ENCODE measurements at places on chromosomes 6 and 20. TPM values are rescaled to one million over a fixed set of nuclear protein-coding genes. Genes with fewer than 3 reads are reported as not detected.

GRCh38 chr20:32327087-32327681, 30.9 kb upstream of the ASXL1 start:
- H3K27ac ChIP-seq: no peak overlapping the region
- no peak overlapping the region for H3K4me3 ChIP-seq
- no peaks in the 10 kb centered on the region for H3K4me1 ChIP-seq
- H3K36me3 ChIP-seq: peaks cover 8% of the 10 kb centered on the region
- H3K27me3 ChIP-seq: no peaks in the 10 kb centered on the region

DNA sequence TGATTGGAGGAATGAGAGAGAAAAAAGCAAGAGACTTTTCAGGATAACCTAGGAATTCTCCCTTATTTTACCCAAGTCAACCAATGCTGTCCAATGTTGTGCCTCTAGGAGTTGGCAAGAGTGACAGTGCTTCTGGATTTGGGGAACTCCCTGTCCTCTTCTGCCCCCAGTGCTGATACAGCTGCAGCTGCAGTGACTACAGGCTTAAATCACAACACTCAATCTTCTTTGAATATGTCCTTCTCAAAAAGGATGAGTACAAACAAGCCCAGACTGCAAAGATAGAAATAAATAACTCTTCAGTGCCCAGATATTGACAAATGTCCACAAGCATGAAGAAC, 141.0 kb upstream of the COL21A1 start:
- H3K27ac ChIP-seq: no peak overlapping the region
- H3K4me3 ChIP-seq: no peak overlapping the region
- H3K4me1 ChIP-seq: no peaks in the 10 kb centered on the region
- no peaks in the 10 kb centered on the region for H3K36me3 ChIP-seq

DNA sequence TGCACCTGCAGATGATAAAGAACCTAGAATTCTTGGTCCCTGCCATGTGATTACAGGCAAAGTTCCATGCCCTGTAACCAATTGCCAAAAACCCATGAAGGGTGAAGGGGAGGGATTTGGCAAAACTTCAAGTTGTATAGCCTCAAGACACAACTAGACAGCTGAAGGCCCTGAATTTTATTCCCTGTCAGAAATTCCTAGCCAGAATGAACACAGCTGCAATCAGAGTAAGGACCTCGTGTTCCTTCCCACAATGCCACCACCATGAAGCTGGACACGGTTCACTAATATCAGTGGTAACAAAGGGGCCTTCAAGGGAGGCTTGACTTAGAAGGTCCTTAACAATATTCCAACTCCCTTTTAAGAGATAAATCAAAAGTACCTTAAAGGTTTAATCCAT, 22.5 kb upstream of the IRAK1BP1 start:
- H3K4me1 ChIP-seq: no peaks in the 10 kb centered on the region
- H3K36me3 ChIP-seq: no peaks in the 10 kb centered on the region
- no peak overlapping the region for H3K27ac ChIP-seq
- H3K27me3 ChIP-seq: no peaks in the 10 kb centered on the region

GRCh38 chr6:41607736-41608135, 30.5 kb upstream of the MDFI start:
- H3K36me3 ChIP-seq: no peaks in the 10 kb centered on the region
- peaks cover 20% of the 10 kb centered on the region for H3K27me3 ChIP-seq
- no peaks in the 10 kb centered on the region for H3K4me1 ChIP-seq
- H3K27ac ChIP-seq: no peak overlapping the region

- H3K4me1 ChIP-seq: peaks cover 10% of the 10 kb centered on the region
- H3K36me3 ChIP-seq: no peaks in the 10 kb centered on the region
- no peak for DNase-seq
- peak overlapping the region; percentile 74 for H3K4me3 ChIP-seq
- H3K27me3 ChIP-seq: no peaks in the 10 kb centered on the region
Measured at GRCh38 chr6:162726947-162727321, 632 bp downstream of the PRKN start.

CST4 gene
- total RNA-seq: not detected

TMEM244 gene
- total RNA-seq: not detected

TP53TG5 gene
- total RNA-seq: 0.23 TPM

Data from T-cell (primary cell).